Suprapubic skin (tissue), 4 donors: ENCODE measurements at places on chromosomes 12 and 14.

- DNase-seq = no peak
These were observed 4.8 kb downstream of the FAM222A start for GRCh38 chr12:109718390-109718789.

DNA sequence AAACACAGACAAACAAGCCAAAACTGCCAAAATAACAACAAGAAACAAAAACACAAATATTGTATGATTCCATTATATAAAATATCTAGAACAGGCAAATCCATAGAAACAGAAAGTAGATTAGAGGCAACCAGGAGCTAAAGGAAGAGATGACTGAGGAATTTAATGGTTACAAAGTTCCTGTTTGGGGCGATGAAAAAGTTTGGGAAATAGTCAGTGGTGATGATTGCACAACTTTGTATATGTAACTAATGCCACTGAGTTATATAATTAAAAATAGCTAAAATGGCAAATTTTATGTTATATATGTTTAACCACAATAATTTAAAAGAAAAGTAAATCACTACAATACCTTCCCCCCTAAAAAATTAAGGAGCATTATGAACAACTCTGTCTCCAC, 24.5 kb downstream of the GNPTAB start:
- no peak for DNase-seq

GRCh38 chr14:52286661-52287649, 19.5 kb downstream of the PTGDR start:
- DNase-seq = no peak

GRCh38 chr12:119181202-119181601, 2.5 kb downstream of the HSPB8 start:
- no peak for DNase-seq

DNA sequence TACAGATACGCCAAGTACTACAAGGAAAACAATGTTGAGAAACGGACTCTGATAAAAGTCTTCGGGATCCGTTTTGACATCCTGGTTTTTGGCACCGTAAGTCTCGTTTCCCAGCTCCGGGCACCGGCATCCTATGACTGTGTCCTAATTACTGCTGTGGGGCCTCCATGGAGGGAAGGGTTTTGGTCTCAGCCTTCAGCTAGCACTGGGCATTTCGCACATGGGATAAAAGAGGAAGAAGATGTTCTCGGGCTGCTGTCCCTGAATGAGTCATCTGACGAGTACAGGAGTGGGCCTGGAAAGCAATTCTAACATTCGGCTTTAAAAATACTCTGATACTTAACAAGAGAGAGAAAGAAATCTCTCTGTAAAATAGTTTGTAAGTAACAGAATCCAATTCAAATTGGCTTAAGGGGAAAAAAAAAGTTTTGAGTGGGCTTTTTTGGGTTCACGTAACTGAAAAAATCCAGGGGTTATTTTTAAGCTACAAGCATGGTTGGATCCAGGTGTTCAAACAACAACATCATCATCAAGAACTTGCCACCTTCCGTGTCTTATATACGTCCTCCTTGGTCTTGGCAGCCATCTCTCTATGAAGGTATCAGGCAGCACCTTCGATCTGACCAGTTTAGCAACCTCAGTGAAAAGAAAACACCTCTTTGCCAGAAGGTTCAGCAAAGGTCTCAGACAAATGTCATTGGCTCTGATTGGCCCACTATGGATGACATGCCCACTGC, 34.4 kb upstream of the P2RX4 start:
- no peak for DNase-seq
